ENCODE measurements at places on chromosomes 5 and 9.

- no peak for DNase-seq
Measured at GRCh38 chr9:36584620-36585460, 12.1 kb downstream of the MELK start.

GRCh38 chr5:20972419-20972925, 984.5 kb upstream of the CDH18 start:
- DNase-seq, result peak; percentile 42

- DNase-seq, result no peak
Measured at GRCh38 chr9:87464110-87464991, 33.3 kb upstream of the DAPK1 start.

- DNase-seq, result no peak
Measured at GRCh38 chr5:40017135-40017534, 592.4 kb upstream of the DAB2 start.

- peak; percentile 89 for DNase-seq
Measured at GRCh38 chr9:37466037-37466709, 923 bp upstream of the ZBTB5 start.

DNA sequence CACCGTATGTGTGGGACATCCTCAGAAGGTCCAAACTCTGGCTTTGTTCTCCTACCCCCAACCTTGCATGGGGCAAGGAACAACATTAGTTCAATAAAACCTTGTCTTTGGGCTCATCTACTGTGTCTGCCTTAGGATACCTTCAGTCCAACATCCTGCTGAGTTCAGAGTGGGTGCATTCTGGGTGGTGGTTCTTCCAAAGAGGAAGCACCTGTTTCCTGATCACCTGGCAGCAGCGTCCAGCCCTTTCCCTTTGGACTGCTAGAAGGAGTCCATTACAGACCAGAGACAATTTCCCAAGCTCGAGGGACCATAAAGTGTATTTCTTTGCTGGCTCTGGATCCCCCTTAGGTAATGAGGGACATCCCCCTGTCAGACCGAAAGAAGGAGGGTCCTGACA, 154.1 kb downstream of the SEMA6A start:
- DNase-seq, result no peak

- no peak for DNase-seq
Measured at GRCh38 chr9:126150411-126151030, 176.1 kb upstream of the MVB12B start.

DNA sequence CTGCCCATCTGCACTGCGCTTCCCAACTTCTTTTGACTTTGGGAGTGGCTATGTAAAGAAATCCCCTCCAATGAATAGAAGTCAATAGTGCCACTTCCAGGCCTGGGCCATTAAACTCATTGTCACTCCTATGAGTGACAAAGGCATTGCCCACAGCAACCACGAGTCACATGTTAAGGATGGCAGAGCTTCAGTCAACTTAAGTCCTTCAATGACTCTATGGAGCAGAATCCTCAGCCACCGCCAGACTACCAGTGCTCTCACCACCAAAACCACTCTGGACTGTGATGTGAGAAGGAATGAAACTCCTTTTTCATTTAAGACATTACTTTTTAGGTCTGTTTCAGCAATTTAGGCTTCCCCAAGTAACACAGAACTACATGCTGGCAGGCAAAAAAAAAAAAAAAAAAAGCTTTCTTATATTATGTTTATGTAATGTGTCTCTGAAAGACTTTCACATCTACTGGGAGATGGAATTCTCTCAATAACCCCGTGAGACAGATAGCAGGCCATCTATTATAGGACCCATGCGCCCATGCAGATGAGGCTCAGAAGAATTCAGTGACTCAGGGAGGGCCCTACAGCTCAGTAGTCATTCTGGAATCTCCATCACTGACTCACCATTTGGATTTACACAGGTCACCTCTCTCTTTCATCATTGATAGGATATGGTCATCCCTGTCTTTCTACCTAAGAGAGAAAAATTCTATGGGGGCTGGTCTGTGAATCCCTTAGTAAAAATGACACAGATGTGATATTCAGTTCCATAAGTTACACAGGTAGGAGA, 180.5 kb downstream of the CEMIP2 start:
- DNase-seq, result no peak

DNA sequence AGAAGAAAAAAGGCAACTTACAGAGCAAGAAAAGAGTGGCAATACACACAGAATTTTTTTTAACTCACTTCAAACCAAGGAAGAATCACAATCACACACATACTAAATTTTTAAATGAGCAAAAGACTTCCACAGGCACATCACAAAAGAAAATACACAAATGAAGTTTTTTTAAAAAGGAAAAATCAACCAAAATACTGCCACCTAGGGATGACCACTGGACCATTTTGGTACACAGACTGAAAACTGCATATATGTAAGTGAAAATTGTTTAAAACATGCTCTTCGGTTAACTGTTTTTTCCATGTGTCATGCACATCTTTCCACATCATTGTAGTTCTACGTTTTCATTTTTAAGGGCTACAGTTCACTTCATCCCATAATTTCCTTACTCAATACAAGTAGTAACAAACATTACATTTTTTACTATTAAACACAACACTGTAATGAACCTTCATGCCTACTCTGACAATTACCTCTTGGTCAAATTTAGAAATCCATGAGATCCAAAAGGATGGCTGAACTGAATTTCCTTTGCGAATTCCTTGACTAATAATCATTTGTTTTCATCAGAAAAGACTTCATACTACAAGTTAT, 79.0 kb downstream of the FBXW11 start:
- no peak for DNase-seq

DNA sequence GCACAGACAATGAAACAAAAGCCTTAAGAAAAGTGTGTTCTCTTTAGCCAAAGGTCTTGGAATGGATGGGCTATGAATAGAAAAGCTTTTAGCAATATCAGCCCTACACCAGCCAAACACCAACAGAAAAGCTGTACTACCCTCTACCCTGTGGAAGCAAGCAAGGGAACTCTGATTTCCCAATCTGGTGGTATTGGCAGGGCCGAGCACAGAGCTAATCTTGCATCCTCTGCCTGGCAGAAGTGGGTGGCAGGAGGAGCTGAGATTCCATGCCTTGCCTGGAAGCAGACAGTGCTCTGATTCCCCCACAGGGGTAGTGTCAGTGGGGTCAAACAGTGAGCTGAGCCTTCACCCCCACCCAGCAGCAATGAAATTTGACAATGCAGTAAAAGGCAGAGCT, 29.6 kb upstream of the ZNF782 start:
- DNase-seq, result no peak

DNA sequence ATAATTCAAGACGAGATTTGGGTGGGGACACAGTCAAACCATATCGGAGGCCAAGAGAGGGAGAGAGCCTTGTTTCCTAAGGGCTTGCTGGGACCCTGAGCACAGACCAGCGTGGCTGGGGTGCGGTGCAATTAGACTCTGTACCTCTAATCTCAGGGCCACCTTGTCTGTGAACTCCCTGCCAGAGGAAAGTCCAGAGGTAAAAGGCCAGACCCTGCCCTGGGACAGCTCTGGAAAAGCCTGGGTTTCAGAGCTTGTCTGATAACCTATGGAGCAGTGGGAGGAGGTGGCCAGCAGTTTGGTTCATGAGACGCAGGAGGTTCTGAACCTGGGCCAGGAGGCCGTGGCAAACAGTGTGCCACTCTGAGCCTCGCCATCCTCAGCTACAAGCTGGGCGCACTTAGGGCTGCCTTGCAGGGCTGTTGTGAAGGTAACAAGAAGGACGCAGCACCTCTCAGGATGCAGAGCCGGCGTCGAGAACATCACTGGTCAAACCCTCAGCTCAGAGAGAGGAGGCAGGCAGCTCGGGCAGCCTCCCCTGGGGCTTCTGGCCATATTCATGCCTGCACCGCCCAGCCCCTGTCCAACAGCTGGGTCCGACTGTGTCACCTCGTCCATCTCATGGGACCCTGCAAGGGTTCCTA, 4.8 kb upstream of the DOLPP1 start:
- DNase-seq, result no peak

- no peak for DNase-seq
Measured at GRCh38 chr5:31066655-31067328, 126.7 kb upstream of the CDH6 start.

DNA sequence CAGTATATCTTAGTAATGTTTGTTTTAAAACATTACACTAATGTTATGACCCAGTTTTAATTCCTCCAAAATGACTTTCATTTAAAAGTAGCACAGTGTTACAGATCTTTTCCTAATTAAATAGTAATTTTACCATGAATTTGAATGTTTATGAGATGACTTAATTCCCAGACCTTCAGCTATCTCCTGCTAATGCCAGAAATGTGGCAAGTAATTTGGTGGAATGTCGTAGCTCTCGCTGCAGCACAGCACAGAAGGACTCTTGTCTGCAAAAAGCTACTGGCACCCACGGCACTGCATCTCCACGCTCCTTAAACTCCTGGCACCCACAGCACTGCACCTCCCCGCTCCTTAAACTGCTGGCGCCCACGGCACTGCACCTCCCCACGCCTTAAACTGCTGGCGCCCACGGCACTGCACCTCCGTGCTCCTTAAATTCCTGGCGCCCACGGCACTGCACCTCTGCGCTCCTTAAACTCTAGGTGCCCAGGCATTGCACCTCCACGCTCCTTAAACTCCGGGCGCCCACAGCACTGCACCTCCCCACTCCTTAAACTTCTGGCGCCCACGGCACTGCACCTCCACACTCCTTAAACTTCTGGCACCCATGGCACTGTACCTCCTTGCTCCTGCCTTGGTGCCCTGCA, 163.1 kb downstream of the CDK5RAP2 start:
- no peak for DNase-seq

DNA sequence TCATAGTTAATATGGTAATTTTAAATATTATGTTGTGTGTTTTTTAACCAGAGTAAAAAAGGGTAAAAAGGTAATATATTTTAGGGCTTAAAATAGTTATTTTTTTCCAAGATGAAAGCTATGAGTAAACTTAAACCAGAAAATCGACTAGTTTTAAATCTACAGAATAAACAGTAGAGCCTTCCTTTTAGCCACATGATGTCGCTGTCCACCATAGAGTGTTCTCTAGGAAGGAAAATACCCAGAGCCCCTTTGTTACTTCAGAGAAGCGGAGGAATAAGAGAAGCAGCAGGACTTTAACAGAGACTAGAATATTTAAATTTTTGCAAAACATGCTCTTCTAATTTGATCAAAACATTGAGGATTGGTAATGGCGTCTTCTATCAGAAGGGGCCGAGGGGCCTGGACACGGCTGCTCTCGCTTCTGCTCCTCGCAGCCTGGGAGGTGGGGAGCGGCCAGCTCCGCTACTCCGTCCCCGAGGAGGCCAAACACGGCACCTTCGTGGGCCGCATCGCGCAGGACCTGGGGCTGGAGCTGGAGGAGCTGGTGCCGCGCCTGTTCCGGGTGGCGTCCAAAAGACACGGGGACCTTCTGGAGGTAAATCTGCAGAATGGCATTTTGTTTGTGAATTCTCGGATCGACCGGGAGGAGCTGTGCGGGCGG, at the start of gene PCDHA2:
Gene PCDHA2, plus strand, starts transcription at position 258 of the 664 bp plus-strand sequence.
- no peak for DNase-seq

GRCh38 chr9:94259077-94259862, at the start of gene ZNF169:
Gene ZNF169, plus strand, starts transcription at chr9:94259298. Its CDS starts 19,515 bp downstream, at chr9:94278813.
- peak; percentile 87 for DNase-seq

DNA sequence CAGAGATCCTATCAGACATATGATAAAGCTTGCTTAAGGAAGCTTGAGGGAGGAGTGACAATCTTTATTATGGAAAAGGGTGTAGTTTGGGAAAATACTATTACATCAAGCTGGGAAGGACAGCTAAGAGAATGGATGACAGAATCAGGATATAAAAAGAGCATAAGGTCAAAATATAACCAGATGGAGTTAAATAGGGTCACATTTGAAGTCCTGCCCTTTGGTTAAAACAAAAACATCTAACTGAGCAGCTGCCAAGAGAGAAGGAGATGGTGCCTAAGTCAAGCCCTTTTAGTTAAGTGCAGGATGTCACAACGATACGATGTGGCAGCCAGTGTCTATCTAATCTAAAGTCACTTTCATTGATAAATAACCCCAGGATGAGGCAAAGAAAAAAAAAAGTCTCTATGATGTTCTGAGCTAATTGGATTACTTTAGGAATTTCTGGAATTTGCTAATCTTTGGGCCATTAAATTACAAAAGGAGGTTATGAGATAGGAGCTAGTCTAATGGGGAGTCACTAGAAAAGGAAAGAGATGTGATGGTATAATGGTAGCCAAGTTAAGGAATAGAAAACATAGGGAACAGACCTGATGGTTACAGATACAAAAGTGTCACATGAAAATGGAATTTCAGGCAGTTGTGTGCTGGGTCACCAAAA, 365.2 kb downstream of the PDE4D start:
- no peak for DNase-seq

GRCh38 chr9:36064448-36065037, 27.8 kb downstream of the RECK start:
- no peak for DNase-seq

DNA sequence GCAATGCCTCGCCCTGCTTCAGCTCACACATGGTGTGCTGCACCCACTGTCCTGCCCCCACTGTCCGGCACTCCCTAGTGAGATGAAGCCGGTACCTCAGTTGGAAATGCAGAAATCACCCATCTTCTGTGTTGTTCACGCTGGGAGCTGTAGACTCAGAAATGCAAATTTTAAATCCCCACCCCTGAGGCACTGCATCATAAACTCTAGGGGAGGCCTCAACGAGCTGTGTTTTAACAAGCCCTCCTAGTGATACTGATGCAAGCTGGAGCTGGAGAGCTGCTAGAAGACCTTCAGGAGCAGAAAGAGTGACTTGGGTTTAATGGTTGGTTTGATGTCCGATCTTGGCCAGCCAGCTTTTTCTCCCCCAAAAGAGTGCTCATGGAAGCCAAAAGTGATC, 146.0 kb upstream of the MAST4 start:
- DNase-seq, result no peak

- DNase-seq, result no peak
Measured at GRCh38 chr9:113479174-113479621, 15.7 kb downstream of the RGS3 start.

GRCh38 chr5:54717459-54717858, 199.9 kb downstream of the SNX18 start:
- no peak for DNase-seq

DNA sequence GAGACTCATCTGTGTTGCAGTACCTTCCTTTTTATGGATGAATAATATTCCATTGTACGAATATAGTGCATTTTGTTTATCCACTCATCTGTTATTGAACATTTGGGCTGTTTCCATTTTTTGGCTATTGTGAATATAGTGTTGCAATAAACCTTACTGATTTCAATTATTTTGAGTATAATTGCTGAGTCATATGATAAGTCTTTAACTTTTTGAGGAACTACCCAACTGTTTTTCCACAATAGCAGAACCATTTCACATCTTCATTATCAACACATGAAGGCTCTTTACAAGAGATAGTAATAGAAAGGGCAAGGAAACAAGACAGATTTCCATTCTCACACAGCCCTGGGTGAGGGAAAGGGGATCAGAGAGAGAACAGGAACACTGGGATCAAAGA, 329.2 kb downstream of the RAB3C start:
- no peak for DNase-seq

- DNase-seq, result no peak
Measured at GRCh38 chr9:132943651-132944293, 644 bp downstream of the TSC1 start.

DNA sequence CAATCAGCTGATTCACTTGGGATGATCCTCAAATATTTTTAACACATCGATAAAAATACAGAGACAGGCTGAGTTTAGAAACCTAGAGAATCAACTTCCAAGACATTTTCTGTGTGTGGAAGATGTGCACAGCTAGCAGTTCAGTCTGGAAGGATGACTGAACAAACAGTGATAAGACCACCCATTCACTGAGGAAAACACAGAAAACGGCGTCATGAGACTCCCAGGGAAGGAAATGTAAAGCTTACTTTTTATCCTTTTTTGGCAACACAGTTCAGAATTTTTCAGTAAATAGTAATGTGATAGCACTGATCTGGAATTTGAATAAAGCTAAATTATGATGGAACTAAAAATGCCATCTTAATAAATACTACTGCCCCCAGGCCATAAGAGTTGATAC, 277.6 kb downstream of the SEMA5A start:
- DNase-seq, result no peak

All from muscle of back (tissue), 13 donors.